ENCODE measurements at places on chromosomes 16 and 17.
A peak's percentile ranks its signal among the peaks of the same experiment; 100 is the strongest.

DNA sequence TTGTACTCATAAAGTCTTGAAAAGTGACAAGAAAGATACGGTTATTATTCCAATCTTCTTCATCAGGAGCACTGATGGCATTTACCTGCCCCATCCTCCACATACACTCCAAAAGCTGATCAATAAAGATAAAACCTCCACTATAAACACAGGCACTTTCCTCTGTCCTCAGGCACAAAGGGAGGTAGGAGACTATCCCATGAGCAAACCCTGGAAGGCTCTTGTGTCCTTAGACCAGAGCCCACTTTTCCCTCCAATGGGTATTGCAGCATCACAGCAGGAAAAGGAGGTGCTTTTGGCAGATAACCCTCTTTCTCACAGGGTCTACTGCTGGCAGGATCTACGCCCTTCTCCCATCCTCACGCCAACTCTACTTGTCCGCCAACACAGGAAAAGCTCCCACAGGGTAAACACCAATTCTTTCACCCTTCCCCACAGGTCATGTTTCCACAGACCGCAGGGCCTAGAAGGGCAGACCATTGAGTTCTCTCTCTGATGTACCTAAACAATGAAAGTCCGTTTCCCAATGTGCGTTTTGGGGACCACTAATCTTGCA is 28.7 kb downstream of the NXPH3 start:
- DNase-seq, result no peak

DNA sequence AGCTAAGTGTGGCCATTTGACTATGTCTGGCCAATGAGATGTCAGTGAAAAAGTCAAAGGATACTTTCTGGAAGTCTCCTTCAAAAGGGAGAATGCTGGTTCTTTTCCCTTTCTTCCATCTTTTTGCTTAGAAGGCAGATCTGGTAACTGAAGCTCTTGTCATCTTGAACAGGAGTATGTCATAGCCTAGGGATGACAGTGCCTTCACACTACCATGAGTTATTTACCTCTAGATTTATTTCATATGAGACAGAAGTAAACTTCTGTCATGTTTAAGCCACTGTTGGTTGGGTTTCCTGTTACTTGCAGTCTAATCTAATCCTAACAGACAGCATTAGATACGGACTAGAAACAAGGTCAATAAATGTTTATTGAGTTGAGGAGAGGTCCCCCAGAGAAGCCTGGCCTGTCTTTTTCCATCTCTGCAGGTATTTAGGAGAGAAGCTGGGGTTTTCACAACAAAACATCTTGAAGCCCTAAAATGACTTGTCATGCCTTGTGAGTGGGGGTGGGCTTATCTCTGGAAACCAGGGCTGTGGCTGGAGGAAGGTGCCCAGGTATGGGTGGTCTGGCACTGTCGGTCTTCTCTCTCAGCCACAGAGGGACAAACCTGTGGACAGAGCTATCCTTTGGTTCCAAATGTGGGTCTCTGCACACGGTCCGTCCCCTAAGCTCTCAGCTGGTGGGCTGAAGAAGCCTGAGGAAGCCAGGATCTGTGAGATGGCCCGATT is 28.5 kb downstream of the TMEM98 start:
- no peak for DNase-seq

GRCh38 chr17:42386777-42387657 is 1.2 kb downstream of the STAT3 start:
- DNase-seq, result no peak

DNA sequence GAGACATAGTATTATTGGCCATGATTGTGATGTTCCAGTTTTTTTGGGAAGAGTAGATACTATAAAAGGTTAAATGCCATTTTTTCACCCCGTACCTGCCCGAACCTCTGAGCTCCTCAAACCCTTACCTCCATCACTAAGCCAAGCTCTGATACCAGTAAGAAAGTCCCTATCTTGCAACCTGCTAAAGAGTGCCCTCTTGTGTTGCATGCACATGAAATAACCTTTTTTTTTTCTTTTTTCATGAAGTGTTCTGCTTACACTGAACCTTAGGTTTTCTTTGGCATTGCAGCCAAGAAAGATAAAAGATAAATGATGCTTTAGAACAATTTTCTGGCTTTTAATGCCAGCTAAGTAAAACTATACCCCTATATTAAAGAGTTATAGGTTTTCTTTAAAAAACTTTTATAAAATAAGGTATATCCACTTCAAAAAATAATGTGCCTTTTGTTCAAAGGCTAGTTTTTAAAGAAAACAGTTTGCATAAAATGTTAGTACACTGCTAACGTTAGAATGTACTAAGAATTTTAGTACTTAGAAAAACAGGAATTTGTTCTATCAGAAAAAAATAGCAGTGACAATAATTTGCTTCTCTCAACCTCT is 295.3 kb upstream of the PMFBP1 start:
- DNase-seq, result no peak

- DNase-seq, result peak; percentile 90
Measured at GRCh38 chr16:67241008-67241900, 6.0 kb downstream of the FHOD1 start.

DNA sequence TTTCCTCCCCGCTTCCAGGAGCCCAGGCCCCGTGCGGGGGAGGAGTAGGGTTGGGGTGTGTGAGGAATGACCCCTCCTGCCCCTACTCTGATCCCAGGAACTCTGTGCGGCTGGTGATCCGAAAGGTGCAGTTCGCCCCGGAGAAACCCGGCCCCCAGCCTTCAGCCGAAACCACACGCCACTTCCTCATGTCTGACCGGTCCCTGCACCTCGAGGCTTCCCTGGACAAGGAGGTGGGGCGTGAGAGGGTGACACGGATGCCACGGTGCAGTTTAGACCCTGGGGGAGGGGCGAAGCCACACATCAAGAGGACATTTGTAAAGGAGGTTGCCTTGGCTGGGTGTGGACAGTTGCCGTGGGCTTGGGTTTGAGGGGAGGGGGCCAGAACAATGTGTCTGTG is 7.4 kb downstream of the ARRB2 start:
- peak; percentile 63 for DNase-seq

GRCh38 chr16:87265261-87265660 is 51.9 kb downstream of the C16orf95 start:
- DNase-seq, result no peak

- DNase-seq, result no peak
Measured at GRCh38 chr17:34163123-34163522, 92.0 kb upstream of the CCL2 start.

GRCh38 chr16:82523815-82524214 is 103.0 kb upstream of the CDH13 start:
- no peak for DNase-seq

GRCh38 chr16:76318565-76318964 is 41.4 kb downstream of the CNTNAP4 start:
- DNase-seq, result no peak

DNA sequence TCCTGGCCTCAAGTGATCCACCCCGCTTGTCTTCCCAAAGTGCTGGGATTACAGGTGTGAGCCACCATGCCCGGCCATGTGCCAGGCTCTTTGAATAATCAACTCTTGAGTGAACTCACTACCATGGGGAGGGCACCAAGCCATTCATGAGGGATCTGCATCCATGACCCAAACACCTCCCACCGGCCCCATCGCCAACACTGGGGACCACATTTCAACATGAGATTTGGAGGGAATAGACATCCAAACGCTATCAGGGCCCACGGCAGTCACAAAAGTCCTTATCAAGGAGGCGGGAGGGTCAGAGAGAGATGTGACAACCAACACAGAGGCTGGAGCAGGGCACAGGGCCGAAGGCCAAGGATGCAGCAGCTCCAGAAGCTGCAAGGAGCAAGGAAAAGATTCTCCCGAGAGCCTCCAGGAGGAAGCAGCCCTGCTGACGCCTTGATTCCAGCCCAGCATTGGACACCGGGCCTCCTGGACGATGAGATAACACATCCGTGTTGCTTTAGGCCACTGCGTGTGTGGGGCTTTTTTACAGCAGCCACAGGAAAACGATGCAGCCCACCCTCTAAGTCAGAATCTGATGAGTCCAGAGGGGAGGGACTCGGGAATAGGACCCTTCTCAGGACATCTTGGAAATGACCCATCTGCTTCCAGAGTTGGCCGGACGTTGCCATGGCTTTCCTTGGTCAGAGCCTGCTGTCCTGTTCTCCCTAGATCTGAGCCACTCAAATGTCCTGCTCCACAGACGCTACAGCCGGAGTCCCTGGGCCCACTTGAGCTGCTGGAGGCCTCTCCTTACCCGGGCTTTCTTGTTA is 47.3 kb upstream of the CMIP start:
- no peak for DNase-seq

DNA sequence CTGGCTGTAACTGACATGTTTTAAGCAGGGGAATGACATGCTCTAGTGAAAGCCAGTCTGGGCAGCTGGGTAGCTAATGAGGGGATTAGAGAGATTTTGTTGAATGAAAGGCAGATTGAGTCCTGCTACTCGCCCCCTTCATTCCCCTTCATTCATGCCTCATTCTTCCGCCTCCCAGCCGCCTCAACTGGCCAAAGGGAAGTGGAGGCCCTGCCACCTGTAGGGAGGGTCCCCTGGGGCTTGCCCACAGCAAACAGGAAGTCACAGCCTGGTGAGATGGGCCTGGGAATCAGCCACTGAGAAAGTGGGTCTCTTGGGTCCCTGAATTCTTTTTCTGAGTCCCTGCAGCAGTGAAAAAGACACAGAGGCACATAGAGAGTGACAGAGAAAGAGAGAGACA is 1.1 kb upstream of the CD19 start:
- no peak for DNase-seq

- no peak for DNase-seq
Measured at GRCh38 chr17:67649891-67650290, 67.8 kb upstream of the NOL11 start.

DNA sequence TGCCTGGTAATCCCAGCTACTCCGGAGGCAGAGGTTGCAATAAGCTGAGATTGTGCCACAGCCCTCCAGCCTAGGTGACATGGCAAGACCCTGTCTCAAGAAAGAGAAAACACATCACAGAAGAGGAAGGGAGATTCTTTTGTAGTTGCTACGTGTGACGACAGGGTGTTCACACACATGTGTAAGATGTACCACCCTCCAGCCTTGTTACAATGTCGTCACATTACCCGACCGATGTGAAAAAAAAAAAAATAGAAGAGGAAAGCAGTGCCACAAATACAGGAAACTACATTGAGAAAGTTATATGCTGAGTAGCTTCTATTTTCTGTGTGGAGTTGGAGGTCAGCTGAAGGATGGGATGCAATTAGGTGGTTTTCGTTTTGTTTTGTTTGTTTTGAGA is 56.0 kb downstream of the CLUH start:
- no peak for DNase-seq

DNA sequence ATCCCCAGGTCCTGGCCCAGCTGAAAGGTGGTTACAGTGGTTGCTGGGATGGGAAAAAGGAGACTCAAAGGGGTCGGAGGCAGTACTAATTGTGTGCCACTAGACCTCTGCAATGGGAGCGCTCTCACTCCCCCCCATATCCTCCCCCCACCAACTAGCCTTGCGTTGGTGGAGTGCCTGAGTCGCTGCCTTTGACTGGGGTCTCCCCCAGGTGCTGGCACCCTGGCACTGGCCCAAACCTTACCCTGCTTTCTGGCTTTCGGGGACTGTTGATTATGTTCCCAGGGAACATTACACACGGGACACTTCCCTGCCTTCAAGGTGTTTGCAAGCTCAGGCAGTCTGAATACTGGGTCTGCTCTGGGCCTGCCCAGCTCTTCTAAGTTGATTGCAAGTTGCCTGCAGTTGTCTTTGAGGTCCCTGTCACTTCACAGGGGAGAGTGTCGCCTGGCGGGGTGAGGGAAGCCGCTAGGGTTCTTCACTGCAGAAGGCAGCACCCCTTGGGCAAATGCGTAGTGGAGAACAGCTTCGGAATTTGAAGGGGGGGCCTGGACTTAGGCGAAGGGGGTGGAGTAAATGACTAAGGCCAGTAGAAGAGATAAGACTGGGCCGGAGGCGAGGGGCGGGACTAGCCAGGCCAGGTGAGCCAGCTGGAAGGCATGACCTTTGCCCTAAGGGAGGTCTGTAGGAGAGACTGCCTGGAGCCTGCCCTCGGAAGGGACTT is 98.0 kb downstream of the RAB11FIP4 start:
- DNase-seq, result peak; percentile 78

DNA sequence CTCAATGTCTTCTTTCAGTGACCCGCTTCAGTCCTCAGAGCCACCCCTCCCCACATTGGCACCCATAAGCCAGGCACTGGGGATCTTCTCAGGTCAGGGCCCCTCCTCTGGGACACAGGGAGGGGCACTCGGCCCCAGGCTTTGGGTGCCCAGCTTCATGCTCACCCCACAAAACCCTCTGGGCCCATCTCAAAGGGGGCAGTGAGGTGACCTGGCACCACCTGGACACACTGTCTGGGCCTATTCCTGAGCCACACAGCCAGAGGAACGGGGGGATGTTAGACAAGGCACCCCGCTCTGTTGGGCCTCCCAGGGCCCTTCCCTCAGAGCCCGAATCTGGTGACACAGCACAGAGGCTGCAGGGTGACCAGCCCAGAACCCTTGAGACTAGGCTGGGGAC is 36.1 kb downstream of the TNFRSF13B start:
- no peak for DNase-seq

DNA sequence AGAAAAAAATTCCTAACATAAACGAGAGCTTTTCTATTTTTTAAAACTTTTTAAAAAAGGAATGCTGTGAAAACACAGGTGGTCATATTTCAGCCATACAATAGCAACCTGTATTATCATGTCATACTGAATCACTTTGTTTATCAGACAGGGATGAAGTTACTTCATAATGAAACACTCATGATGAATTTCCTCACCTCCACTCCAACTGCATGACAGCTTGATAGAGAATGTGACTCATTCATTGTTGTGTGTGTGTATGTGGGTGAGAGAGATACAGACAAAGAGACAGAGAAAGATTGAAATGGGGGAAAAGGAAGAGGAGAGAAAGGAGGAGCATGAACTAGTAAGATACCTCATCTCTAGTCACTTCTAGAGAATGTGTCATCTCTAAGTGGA is 109.0 kb downstream of the SYCE1L start:
- DNase-seq, result no peak

DNA sequence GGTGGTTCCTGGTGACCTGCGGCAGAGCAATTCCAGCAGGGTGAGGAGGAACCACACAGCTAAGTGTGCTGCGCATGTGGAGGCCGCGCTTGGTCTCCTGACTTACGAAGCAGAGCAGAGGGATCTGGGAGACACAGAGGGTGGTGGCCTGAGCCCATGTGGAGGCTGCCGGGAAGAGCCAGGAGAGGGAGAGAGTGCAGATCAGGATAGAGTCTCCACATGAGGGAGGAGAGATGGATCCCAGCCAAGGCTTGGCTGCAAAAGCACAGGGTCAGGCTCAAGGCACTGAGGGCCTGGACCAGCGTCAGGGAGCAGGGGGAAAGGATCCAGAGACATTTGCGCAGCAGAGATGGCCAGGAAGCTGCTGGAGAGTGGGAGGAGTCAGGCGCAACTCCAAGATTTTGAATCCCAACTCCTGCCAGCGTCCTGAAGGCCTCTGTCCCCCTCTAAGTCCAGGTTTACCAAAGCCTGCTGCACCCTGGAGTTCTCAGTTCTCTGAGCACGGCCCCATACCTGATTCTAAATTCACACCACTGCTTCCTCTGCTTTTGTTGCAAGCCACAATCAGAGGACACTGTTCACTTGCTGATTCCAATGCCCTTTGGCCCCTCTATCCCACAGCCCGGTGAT is 11.3 kb upstream of the MLLT6 start:
- DNase-seq, result peak; percentile 61

GRCh38 chr17:30263552-30264333 is 28.0 kb downstream of the BLMH start:
- DNase-seq, result no peak

GRCh38 chr16:21023509-21024202 is 123.1 kb downstream of the LYRM1 start:
- no peak for DNase-seq

- DNase-seq, result no peak
Measured at GRCh38 chr16:1299868-1300203, 9.6 kb upstream of the UBE2I start.

- peak; percentile 78 for DNase-seq
Measured at GRCh38 chr17:78343543-78344201, 16.2 kb downstream of the SOCS3 start.

GRCh38 chr17:33802349-33803198 is 452.5 kb upstream of the CCL2 start:
- peak; percentile 50 for DNase-seq

Data from lower lobe of right lung (tissue), 2 donors.